ENCODE measurements at places on chromosomes 11 and 22.

DNA sequence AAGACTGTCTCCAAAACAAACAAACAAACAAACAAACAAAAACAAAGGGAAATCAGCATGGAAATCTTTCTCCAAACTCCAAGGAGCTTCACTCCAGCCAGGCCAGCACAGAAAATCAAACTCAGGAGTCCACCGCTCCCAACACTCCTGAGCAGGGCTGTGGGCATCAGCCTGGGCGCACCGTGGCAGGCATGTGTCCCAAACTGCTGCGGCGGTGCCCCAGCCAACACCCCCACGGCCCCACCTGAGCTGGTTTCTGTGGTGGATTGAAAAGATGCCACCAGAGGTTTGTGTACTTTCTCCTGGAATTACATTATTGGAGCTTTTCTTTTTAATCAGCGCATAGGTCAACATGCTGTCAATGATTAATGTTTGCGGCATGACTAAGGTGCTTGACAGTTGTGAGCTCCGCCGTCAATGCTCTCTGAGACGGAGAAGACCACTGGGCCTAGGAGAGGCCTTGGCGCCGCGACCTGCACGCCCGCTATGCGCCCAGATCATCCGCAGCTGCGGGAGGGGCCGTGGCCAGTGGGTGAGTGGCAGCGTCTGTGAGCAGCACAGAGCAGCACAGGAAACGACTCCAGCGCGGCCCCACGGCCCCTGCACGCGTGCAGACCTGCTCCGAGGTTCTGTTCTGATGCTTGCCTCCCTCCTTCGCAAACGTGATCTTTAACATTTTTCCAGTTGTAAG, 18.1 kb downstream of the DRD4 start:
- no peak for DNase-seq

GRCh38 chr11:85835263-85835662, 19.9 kb upstream of the CCDC83 start:
- DNase-seq, result no peak

- no peak for DNase-seq
Observed at GRCh38 chr11:8260202-8260966, 3.3 kb downstream of the LMO1 start.

DNA sequence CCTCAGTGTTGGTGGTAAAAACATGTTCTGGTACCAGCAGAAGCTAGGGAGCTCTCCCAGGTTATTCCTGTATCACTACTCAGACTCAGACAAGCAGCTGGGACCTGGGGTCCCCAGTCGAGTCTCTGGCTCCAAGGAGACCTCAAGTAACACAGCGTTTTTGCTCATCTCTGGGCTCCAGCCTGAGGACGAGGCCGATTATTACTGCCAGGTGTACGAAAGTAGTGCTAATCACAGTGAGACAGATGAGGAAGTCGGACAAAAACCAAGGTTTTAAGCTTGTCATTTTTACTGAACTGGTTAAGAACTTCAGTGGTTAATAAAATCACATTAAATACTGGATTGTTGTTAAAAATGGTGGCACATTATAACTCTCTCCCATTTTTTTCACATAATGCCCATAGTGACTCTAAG, 42.6 kb upstream of the VPREB1 start:
- no peak for DNase-seq

- no peak for DNase-seq
Observed at GRCh38 chr11:92482492-92483060, 258.0 kb downstream of the FAT3 start.

GRCh38 chr11:36751996-36752395, 154.0 kb upstream of the RAG2 start:
- no peak for DNase-seq

- DNase-seq, result no peak
Observed at GRCh38 chr22:36236388-36237319, 2.7 kb downstream of the APOL2 start.

DNA sequence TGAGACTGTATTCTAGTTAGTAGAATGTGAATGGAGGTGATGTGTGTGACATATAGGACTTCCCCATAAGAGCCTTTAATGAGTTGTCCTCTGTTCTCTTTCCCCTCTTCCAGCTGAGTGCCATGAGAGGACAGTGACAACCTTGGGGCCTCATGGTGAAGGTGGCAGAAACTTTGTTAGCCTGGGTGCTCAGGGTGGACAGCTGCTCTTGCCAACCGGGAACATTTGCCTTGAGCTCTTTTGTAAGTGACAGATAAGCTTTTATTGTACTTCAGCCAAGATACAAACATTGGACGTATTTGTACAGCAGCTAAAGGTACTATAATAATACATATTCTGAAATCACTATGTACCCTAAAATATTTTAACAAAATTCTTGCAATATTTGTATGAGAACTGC, 33.0 kb upstream of the PLET1 start:
- no peak for DNase-seq

DNA sequence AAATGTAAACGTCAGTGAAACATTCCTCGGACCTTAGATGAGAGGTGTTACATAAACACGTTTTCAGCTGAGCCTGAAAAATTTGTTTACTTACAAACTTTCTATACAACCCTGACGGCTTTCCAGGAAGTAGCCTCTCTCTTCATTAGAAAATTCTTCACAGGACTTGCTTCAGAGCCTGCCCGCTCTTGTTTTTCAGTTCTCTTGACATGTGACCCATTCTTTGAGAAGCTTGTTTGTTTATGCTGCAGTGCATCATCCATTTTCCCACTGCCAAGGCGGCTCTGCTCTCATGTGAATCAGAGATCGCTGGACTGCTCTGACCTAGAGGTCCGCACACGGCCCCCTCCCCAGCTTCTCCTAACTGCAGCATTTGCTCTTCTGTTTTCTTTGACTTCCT, 47.9 kb upstream of the ARHGAP42 start:
- DNase-seq, result no peak

GRCh38 chr11:33689501-33689900, 11.1 kb downstream of the C11orf91 start:
- DNase-seq, result no peak

DNA sequence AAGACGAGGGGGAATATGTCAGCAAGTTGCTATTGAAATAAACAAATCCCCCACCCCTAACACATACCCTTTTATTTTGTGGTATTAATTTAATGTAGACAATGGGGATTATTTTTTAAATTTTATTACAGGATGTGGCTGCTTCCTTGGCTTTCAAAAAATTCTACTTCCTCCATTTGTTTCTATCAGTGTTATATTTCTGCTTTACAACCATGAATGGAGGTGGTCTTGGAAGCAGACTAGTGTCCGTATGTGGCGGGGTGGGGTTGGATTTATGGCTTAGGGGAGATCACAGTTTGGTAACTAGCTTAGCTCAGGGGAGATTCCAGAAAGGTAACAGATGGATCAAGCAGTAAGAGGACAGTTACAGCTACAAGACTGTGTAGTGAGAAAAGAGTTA, 39.3 kb upstream of the PICALM start:
- DNase-seq, result no peak

DNA sequence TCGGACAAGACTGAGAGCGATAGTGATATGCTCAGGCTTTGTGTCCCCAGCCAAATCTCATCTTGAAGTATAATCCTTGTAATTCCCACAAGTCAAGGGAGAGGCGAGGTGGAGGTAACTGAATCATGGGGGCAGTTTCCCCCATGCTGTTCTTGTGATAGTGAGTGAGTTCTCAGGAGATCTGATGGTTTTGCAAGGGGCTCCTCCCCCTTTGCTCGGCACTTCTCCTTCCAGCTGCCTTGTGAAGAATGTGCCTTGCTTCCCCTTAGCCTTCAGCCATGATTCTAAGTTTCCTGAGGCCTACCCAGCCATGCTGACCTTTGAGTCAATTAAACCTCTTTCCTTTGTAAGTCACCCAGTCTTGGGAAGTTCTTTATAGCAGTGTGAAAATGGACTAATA, 7.5 kb upstream of the FOLR2 start:
- DNase-seq, result no peak

GRCh38 chr11:93267383-93267782, 63.2 kb upstream of the DEUP1 start:
- no peak for DNase-seq

DNA sequence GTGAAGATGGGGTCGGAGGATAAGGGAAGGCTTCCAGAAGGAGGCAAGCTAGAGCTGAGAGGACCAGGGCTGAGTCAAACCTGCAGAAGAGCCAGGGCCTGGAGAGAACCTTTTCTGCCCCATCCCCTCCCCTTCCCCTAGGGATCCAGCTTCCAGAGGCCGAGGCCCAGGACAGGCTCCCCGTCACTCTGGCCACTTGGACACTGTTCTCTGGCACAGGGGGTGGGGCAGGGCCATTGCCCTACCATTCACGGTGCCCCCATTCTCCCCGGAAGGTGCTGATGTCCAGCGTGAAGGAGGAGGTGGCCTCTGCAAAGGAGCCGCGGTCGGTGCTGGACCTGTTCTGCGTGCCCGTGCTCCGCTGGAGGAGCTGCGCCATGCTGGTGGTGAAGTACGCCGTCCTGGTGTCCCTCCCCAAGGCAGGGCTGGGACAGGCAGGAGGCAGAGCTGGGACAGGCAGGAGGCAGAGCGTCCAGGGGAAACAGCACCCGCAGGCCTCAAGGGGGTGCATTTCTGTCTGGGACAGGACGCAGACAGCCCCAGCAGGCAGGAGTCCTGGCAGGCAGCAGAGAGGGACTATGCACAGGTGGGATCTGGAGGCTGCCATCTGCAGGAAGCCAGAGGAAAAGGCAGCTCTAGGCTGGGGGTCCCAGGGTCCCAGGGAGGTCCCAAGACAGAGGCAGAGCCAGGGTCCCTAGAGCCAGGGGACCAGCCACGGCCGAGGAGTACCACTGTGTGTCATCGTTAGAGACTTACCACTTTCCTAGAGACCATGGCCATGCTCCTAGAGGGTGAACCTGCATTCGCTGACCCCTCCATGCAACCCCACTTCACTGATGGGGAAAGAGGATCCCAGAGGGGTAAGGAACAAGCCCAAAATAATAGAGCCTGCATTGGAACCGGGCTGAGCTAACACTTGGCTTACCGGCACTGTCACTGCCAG, 25.8 kb upstream of the SLC22A12 start:
- DNase-seq, result no peak

GRCh38 chr11:134957540-134958335, 545.7 kb upstream of the B3GAT1 start:
- DNase-seq, result no peak

DNA sequence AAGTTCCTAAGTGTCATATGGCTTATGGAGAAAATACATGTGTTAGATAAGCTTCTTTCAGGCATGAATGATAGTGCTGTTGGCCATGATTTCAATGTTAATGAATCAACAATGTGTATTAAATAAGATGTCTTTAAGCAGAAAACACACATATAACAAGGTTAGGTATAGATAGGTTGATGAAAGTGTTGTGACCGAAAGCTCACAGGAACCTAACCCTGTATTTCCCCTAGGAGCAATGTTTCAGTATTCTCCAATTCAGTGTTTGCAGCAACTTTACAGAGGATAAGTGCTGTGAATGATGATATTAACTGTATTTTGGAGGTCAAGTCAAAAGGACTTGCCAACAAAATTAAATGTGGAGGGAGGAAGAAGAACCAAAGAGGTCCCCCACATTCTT, 82.8 kb upstream of the PRDM11 start:
- DNase-seq, result no peak

- no peak for DNase-seq
Observed at GRCh38 chr22:48403521-48404403, 1423.9 kb downstream of the BRD1 start.

GRCh38 chr11:3913921-3914320, 58.5 kb downstream of the STIM1 start:
- no peak for DNase-seq

DNA sequence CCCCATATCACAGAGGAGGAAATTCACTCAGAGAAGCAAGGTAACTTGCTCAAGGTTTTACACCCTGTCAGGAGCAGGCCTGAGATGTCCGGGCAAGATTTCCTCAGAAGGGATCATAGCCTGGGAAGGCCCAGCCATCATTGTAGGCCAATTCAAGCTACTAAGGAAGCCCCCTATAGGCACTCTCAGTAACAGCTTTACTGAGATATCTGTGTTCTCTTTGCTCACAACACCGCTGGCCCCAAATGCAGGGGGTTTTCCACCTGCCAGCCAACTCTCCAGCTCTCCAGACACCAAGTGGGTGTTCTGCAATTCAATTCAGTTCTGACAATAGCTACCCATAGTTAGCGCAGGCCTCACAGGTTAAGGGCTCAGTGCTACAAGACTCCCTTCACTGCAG, 84.0 kb downstream of the SLC36A4 start:
- no peak for DNase-seq
